ENCODE measurements at places on chromosomes 16 and 17. TPM values are rescaled to one million over a fixed set of nuclear protein-coding genes. Genes with fewer than 3 reads are reported as not detected.
A peak's percentile ranks its signal among the peaks of the same experiment; 100 is the strongest.

- no peak for DNase-seq
Observed at GRCh38 chr17:50972577-50972976, 106.4 kb upstream of the TOB1 start.

DNA sequence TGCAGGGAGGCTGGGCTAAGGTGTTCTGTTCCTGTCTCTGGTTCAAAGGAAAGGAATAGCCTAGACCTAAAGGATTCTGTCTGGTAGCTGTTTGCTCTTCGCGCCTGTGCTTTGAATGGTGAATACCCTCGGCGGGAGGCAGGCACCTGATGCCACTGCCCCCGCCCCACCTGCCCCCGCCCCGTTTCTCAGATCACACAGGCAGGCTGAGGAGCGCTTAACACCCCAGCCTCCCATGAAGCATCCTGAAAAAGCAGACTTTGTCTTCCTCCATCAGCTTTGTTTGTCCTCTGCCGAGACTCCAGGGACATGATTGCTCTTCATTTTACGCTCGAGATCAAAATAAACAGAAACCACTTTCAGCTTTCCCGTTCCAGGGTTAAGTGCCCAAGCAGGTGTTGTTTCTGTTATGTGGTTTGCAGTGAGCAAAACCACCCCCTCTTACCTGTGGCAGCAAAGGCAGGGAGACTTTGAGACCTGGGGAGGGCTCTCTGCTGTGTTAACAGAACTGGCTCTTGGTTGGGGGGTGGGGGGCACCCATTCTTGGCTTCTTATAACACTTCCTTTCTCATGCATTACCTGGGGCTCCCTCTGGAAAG is 452.1 kb downstream of the WWOX start:
- no peak for DNase-seq

DNA sequence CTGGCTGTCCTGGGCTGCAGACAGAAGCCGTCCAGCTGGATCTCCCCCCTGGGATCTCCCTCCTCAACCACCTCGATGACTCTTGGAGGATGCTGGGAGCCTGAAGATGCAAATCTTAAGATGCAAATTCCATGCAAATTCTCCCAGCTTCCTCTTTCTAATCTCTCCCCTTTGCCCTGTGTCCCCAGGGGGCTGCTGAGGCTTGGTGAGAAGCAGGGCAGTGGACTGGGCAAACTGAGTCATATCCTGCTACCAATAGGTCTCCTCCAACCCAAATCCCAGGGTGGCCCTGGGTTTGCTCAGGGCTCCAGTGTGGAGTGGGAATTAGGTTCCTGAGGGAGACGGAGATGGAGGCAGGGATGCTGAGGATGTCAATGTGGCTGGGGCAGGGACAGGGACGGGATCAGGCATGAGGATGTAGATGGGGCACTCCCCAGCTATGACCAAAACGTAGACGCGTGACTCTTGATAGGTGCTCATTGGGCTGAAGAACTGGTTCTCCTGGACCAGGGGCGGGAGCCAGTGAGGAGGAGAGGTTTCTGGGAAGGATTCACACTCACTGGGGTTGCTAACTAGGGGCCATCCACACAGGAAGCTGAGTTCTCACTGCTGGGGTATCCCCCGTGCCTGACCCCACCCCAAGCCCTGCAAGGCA is 3.6 kb upstream of the ALOX12B start:
- DNase-seq: no peak

GRCh38 chr16:61797961-61798507 is 238.2 kb downstream of the CDH8 start:
- no peak for DNase-seq

DNA sequence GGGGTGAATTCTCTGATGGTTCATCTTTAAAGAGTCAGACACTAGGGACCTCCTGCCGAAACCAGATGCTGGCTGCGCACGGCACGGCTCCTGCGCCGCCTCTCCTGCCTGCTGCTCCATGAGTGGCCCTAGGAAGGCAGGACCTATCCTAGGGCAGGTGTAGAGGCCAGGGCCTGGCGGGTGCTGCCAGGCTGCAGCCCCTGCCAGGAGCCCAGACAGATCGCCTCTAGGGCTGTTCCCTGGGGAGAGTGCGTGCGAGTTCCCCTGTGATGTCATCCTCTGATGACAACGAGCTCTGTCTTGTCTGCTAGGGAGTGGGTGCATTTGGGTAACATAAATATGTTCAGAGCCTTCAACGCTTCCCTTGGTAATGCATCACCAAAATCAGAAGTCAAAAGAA is 23.9 kb downstream of the SLC38A10 start:
- no peak for DNase-seq

DNA sequence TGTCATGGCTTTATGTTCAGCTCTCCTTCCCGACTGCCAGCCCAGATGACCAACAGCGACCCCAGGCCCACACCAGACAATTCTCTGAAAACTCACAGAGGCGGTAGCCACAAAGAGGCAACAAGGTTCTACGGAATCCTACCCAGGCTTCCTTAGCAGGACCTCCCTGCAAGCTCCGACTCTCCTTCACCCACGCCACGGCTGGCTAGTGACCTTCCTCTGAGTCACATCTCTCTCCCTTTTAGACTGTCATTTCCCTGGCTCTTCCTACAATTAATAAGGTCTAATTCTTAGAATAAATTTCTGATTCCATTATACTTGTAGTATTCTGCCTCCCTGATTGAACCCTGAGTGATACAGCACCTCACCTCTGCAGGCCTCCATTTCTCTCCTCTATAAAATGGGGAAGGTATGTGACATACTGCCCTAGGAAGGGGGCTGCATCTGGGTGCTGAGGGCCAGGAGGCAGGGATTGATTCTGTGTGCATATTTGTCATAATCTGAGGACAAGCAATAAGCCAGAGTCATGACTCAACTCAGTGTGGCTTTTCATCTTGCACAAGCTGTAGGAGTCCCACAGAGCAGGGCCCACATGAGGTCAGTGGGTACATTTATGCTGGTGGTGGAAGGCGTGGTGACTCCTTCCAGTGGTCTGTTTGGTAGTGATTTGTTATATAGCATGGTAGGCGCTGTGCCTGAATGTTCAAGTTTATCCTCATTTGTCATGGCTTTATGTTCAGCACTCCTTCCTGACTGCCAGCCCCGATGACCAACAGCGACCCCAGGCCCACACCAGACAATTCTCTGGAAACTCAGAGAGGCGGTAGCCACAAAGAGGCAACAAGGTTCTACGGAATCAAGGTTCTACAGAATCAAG is 46.2 kb downstream of the SMPD3 start:
- no peak for DNase-seq

DNA sequence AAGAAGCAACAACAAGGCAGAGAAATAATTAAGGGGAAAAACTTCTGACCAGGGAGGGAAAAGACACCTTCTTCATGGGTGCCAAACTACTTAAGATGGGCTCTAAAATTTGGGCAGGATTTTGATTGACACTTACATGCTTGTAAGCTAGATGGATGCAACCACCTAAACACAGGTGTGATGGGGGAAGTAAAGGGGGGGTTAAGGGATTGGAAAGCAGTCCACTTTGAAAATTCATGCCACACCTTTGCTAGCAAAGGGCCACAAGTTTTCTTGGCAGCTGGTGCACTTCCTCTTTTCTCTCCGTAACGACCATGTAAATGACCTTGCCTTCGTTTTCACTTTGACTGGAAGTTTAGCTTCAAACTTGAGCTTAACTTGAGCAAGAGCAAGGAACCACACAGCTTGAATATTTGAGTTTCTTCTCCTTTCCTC is 14.3 kb upstream of the PRKAR1A start:
- no peak for DNase-seq

- no peak for DNase-seq
Observed at GRCh38 chr16:52786091-52786490, 239.1 kb upstream of the TOX3 start.

GRCh38 chr16:81752225-81752875 is 26.7 kb upstream of the PLCG2 start:
- DNase-seq: no peak

GRCh38 chr17:74119965-74120364 is 83.5 kb upstream of the RPL38 start:
- DNase-seq: no peak

GRCh38 chr17:50559674-50560184 is 786 bp upstream of the CACNA1G start:
- peak; percentile 61 for DNase-seq

DNA sequence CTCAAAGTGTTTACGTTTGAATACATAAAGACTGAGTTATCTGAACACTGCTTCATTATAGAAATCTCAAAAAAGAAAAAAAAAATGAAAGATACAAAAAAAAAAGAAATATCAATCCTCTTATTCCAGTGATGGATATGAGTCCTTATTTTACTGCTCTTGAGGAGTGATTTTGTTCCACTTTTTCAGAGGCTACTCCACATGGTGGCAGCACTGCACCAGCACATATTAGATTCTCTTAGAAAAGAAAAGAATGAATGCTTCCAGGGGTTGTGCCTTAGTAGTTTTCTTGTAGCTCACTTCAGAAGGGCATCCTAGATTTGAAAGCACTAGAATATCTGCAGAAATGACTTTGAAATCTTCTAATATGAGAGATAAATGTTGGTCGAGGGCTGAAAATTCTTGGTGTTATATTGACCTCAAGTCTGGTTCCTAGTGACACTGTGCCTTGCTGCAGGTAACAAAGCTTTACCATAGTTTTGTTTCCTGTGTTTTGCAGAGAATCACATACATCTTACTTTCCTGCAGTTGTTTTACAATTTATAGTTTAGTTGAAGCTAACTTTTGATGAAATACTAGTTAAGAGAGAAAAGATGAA is 25.9 kb downstream of the AP2B1 start:
- peak; percentile 58 for DNase-seq

- peak; percentile 90 for DNase-seq
Observed at GRCh38 chr17:51793686-51794085, 364.8 kb downstream of the CA10 start.

- no peak for DNase-seq
Observed at GRCh38 chr16:47880653-47881052, 275.1 kb downstream of the ABCC12 start.

GRCh38 chr17:37368577-37368976 is 7.2 kb upstream of the C17orf78 start:
- no peak for DNase-seq

DNA sequence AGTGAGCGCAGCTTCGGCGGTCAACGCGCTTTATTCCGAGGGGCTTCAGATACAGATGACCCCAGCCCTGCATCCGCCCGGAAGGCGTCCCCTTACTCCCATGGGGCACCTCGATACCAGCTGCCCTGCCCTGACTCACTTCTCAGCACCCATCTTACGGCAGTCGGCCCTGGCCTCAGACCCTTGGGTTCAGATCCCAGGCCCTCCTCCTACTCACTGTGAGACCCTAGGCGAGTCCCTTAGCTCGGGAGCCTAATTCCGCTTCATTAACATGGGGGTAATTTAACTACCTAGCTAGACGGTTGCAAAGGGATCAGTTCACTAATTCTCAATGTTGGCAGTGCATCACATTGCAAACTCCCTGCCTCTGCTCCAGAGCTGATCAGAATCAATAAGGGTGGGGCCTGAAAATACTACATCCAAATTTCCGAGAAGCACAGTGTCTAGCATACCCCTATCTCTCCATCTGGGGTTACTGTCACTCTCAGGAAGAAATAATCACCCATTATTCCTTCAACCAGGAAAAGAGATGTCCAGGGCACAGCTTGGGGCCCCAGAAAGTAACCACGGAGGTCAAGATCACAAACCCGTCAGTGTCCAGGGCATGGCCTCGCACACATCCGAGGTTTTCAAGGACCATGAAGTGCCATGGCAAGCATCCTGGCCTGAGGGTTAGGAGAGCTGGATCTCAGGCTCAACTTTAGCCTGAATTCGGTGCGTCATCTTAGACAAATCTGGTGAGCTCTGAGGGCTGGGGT is 415 bp upstream of the FLOT2 start:
- no peak for DNase-seq

GRCh38 chr16:26985100-26986065 is 81.3 kb upstream of the C16orf82 start:
- DNase-seq: no peak

DNA sequence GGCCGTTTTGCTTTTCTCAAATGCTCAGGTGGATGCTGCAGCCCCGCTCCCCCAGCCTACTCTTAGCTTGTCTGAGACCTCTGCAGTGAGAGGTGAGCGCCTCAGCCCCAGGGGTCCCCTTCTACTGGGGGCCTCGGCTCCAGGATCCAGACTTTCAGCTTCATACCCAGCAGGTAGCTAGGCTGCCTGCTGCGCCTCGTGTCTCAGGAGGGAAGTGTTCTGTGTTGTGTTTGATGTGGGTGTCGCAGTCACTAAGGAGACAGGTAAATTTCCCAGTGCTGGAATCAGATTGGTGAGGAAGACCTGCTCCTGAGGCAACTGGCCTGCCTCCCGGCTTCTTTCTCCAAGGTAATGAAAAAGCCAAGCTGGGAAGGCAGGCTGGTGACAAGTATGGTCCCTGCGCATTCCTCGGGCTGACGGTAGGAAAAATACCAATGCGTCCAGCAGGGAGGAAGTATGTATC is 604.0 kb upstream of the SALL1 start:
- no peak for DNase-seq

DNA sequence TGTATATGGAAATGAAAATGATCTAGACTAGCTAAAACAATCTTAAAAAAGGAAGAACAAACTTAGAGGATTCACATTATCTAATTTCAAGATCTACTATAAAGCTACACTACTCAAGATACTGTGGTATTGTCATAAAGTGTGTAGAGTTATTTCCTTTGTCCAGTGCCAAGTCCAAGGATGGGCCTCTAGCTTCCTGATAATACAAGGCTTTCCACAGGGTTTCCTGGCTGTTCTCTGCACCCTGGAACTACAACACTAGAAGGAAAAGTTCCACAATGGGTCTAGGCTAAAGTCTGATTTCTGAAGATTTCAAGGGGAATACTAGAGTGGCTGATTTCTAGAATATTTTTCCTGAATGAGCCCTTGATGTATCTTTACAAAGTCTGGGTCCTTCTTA is 34.2 kb downstream of the TBC1D3B start:
- DNase-seq: no peak

GRCh38 chr16:19294156-19294649 is 8.7 kb downstream of the CLEC19A start:
- peak; percentile 8 for DNase-seq

- no peak for DNase-seq
Observed at GRCh38 chr17:7897090-7897489, 8.5 kb downstream of the CHD3 start.

DNA sequence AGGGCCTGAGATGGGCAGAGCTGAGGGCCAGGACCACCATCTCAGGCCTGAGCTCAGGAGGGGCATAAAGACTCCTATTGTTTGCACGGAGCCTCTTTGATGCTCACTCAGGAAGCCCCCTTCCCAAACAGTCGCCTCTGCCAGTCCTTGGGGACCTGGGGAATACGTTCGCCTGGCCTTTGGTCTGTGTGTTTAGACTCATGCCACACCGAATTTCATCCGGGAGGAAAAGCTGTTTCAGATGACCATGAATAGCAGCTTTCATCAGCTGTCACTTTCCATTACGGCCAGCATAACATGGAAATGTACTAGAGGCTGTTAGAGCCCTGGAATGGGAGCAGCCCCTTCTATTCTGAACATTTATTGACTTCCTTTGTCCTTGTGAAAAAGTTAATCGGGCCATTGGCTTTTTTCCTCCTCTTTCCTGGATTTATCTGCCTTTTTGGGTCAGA is 139.0 kb downstream of the HS3ST3A1 start:
- no peak for DNase-seq

GRCh38 chr17:3927628-3928340 is 11.5 kb upstream of the P2RX1 start:
- no peak for DNase-seq

TBC1D28 gene
- not detected for total RNA-seq

SPATA22 gene
- total RNA-seq: not detected

GSG1L gene
- not detected for total RNA-seq

TMEM100 gene
- not detected for total RNA-seq

LHX1 gene
- 8.7 TPM for total RNA-seq

C1QTNF1 gene
- total RNA-seq: not detected

PITPNM3 gene
- total RNA-seq: 0.92 TPM

PIRT gene
- total RNA-seq: not detected

PRR11 gene
- total RNA-seq: 25.8 TPM

DCUN1D3 gene
- total RNA-seq: 3.4 TPM

MSLN gene
- 1.8 TPM for total RNA-seq

TMEM106A gene
- not detected for total RNA-seq

SPNS3 gene
- total RNA-seq: 0.12 TPM
